NCI-H524 (cell line): ENCODE measurements at places on chromosomes 2 and 18.
A peak's percentile ranks its signal among the peaks of the same experiment; 100 is the strongest.

DNA sequence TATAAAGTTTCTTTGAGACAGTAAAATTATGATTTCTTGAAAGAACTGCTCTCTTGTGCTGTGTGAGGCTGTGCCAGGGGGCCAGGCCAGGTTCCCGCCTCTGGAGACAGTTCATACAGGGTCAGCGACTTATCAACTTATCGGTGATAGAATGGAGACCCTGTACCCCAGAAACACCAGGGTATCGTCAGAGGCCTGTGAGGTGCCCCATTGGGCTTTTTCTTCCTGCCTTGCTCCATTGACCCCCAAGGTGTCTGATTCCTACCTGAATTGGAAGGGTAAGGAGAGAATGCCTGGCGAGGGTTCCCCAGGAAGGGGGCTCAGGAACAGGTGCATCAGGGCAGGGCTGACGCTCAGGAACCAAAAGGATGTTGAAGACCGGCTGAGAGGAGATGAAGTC is 4.3 kb downstream of the DLX1 start:
- DNase-seq, result no peak

DNA sequence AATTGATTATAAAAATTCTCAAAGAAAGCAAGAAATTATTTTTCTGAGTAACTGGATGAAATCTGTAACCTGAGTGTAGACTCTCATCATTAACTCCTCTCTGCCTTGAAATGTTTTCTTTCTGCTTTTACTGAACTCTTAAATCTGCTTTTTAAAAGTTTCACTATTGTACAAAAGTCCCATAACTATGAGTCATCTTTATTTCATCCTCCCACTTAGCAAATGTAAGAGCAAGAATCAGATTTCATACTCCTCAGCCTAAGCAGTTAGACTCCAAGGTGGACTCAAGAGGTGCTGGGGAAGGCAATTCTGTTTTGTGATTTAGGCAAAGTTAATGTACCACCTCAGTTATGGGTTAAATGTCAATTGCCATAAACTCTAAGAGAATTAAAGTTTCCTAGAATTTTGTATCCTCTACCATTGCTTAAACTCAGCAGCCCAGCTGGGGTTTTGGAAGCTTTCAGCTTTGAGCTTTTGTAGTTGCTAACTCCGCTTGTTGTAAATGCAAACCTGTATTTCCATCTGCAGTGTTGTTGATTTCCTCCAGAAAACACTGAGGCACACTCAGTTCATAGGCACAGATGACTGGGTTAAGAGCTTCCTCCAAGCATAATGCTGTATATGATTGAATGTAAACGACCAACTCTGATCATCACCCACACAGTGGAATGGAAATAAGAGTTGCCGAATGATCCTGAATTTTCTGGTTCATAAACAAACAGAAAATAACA is 268.8 kb downstream of the ARHGAP15 start:
- peak; percentile 18 for DNase-seq

DNA sequence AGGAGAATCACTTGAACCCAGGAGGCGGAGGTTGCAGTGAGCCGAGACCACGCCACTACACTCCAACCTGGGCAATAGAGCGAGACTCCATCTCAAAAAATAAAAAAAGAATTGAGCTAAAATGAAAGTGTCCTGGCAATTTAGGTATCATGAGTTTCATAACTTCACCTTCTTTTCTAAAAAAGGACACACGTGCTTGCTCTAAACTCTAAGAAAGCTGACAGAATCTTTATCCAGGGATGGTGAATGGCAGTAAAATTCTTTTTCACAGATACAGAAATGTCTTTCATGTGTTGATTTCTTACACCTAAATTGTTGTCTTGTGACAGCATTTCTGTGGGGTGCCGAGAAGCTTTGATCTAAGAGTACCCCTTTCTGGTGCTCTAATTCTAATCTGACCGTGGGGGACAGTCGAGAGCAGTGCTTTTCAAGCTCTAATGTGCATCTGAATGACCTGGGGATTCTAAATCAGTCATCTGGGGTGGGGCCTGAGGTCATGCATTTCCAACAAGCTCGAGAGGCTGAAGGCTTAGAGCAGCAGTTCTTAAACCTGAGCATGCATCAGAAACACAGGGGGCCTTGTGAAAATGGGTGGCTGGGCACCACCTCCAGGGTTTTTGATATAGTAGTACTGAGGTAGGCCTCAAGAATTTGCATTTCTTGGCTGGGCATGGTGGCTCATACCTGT is 42.1 kb upstream of the REL start:
- DNase-seq, result no peak

- DNase-seq, result no peak
Observed at GRCh38 chr2:81195017-81195773, 890.6 kb upstream of the LRRTM1 start.

DNA sequence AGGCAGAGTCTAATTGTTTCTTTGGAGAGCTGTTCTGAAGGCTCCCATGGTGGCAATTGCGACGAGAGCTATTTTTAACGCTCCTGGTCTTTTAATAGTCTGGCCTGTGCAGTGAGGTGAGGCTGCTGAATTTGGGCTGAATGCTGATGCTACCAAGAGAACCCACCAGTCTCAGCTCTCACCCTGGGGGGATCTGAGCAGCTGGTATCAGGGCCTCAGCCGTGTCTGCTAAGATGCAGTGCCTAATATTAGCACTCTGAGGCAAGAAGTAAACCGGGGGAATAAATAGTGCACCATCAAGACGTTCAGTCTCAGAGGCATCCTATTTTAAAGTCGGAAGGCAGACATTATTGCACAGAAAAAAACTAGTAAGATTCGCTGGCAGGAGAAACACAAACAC is 214.8 kb upstream of the PID1 start:
- no peak for DNase-seq

DNA sequence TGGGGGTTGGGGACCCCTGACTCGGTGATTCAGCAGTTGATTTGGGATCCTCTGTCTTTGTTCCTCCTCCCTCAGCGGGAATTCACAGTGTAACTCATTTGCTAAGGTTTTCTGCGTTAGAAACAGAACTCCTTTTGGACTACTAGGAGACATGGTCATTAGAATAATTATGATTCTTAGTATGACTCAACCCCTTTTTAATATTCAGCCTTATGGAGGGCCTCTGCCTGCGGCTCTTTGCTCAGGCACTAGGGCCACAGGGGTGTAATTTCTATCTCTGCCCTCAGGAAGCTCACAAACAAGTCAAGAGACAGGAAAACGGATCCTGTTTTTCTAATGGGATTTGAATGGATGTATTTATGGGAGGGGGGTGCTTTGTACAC is 117.4 kb downstream of the SPTBN1 start:
- no peak for DNase-seq

DNA sequence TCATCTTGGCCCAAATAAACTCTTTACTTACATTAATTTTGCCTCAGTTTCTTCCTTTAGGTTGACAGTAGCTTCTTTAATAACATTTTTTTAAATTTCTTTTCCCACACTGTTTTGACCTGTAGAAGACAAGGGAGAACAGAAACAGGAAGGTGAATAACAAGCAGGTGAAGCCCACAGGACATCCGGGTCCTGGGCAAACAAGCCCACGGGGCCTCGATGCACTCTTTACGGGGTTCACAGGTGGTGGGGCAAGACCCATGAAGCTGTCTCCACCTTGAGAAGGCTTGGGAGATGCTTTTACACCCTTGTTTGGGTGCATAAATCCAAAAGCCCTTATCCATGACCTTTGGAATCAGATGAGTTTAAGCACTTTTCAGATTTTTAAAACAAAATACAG is 301.0 kb upstream of the MGAT5 start:
- no peak for DNase-seq
